ENCODE measurements at places on chromosomes 4 and X. TPM values are rescaled to one million over a fixed set of nuclear protein-coding genes. Genes with fewer than 3 reads are reported as not detected.

The IDS gene
- 32.1 TPM for total RNA-seq

The KLF8 gene
- total RNA-seq: 2.8 TPM

The RBM46 gene
- total RNA-seq: 0.15 TPM

The ADH1C gene
- total RNA-seq: 5.5 TPM

The MSX1 gene
- total RNA-seq: 14.4 TPM

Measured in smooth muscle cell of trachea (primary cell).